Urinary bladder (tissue), 4 donors: ENCODE measurements at places on chromosomes 12 and 14. TPM values are rescaled to one million over a fixed set of nuclear protein-coding genes. Genes with fewer than 3 reads are reported as not detected.

DNA sequence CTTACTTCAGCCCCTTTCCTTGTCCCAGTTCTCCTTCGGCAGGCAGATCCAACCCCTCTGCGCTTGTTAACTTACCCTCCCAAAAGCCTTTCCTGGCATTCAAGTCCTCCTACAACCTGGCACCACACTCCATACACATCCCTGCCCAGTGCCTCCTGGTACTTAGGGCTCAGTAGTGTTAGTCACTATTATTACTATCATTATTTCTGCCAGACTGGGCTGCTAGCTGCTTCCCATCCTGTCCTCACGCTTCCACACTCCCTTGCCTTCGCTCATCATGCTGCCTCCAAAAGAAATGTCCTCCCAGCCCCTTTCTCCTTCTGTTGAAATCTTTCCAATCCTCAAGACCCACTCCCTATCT is 1.6 kb upstream of the HDAC7 start:
- no peak for DNase-seq

GRCh38 chr14:100069161-100069800 is 4.1 kb downstream of the EVL start:
- DNase-seq: no peak

DNA sequence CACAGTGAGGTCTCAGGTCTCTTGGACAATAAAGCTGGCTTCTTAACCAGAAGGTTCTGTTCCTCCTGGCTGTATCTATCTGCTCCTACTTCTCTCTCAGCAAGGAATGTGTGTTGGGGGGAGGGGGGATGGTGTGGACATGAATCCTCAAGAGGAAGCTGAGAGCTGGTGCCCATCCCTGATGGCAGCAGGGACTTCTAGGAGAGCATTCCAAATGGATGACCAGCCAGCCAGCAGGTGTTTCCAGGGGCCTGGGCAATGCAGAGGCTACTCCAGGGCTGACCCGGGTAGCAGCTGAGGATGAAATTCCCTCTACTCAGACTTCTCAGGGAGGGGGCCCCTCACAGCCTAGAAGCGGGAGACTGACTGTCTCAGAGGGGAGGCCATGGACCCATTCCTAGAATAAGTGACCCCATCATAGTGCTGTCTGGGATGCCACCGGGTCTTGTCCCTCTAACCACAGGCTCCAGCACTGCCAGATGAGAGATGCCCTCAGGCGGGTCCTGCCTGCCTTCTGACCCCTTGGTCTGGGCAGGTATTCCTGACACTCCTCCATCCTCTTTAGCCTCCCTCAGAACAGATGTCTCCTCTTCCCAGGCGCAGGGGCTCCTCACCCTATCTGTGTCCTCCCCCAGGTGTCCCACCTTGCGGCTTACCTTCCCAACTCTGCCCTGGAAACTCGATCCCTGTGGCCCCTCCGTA is 1.2 kb downstream of the RAB15 start:
- DNase-seq: no peak

DNA sequence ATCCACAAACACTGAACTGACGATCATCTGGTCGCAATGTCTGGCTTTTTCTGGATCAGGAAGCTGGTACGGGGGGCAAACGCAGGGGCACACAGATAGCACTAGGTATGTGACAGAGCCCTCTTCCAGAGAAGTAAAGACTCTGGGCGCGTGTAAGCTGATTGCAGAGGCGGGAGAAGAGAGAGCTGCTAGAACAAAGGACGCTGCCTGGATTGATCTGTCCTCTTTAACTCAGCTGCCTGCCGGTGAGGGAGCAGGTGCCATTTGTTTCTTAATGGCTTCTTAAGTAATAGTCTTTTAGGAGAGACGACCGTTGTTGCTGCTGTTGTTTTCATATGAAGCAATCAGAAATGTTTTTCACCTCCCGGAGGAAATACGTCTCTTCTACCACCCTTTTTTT is 77.3 kb downstream of the GLT1D1 start:
- no peak for DNase-seq

- DNase-seq: no peak
Observed at GRCh38 chr12:127556231-127556886, 710.6 kb upstream of the TMEM132C start.

- DNase-seq: no peak
Observed at GRCh38 chr14:96167224-96168148, 37.2 kb upstream of the BDKRB2 start.

GRCh38 chr12:24913953-24914352 is 34.9 kb downstream of the BCAT1 start:
- DNase-seq: no peak

- DNase-seq: no peak
Observed at GRCh38 chr14:68632054-68632895, 160.6 kb downstream of the ZFP36L1 start.

DNA sequence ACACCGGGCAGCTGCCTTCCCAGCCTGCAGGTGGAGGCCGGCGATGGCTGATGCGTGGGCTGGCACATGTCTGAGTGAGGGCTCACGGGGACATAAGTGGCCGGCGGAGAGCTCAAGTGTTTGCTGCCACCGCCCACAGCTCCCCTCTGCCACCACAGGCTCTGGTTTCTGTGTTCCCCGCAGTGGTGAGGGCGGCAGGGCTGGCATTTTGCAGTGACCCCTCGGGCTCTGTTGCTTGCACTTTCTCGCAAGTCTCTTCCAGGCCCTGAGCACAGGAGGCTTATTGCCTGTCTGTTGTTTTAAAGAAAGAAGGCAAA is 271.0 kb upstream of the RTL1 start:
- DNase-seq: no peak

GRCh38 chr12:124685689-124686369 is 118.4 kb upstream of the NCOR2 start:
- no peak for DNase-seq

- DNase-seq: no peak
Observed at GRCh38 chr14:102591372-102591943, 991 bp upstream of the RCOR1 start.

DNA sequence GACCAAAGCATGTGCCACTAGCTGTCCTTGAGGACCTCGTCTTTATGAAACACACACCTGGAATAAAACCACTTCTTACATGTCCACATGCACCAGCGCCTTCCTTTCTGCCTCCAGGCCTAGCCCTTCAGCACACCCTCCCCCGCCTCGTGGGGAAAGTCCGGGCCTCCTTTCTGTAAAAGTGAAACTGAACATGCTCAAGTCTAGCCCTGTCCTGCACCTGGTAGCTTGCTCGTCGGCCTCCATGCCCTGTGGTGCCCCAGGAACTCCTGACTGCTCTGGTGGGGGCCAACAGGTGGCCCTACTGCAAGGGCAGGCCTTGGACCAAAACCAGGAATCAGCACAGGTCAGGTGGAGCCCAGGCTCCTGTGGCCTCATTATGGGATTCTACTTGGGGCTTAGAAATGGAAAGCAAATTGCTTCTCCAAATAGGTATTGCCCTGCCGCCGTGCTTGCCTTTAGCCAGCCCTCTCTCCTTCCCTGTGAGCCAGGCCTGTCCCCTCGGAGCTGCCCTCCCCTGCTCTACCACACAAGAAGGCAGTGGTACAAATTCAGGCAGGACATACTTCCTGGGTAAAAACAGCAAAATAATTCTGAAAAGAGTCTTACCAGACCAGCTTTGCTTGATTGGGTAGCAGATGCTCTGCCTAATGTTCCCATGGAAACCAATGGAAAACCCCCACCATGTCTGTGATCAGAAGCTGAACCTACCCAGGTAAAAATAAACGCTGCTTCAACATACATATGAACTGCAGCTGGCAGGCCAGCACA is 43.5 kb downstream of the ERH start:
- DNase-seq: no peak

DNA sequence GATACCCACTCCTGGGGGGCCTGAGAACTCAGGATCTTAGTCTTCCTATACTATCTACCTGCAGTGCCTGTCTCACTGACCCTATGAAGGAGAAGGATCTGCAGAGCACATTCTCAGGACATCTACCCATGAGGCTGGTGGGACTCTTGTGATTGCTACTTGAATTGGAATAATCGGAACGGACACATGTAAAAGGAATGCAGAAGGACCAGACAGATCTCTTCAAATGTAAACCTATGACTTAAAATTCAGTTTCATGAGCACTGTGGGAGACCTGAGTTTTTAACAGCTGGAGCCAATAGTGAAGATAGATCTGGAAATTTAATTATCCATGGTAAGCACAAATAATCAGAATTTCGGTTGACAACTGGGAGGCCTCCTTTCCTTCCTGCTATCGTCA is 35.2 kb upstream of the CPSF6 start:
- no peak for DNase-seq

DNA sequence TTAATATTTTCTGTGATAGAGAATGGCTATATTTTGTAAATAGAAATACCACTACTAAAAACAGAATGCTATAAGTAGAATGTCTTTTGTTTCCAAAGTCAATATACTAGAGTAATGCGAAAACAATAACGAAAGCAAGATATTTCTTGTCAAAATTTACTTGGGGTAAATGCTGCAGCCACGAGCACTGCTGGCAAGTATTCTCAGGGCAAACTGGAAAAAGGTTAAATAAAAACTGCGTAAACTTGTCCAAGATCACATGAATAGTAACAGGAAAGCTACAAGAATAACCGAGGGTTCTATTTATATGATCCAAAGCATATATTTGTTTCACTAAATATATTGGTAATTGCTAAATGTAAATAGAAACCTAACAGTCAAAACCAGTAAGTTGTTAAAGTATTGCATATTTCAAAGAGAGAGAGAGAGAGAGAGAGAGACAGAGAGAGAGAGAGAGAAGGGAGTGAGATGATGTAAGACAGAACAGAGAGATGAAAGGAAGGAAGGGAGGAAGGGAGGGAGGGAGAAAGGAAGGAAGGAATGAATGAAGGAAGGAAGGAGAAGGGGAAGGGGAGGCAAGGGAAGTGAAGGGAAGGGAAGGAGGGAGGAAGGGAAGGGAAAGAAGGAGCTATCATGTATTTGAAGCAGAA is 231.7 kb downstream of the KCNC2 start:
- DNase-seq: no peak

- DNase-seq: no peak
Observed at GRCh38 chr12:50166799-50167048, 445 bp downstream of the CERS5 start.

DNA sequence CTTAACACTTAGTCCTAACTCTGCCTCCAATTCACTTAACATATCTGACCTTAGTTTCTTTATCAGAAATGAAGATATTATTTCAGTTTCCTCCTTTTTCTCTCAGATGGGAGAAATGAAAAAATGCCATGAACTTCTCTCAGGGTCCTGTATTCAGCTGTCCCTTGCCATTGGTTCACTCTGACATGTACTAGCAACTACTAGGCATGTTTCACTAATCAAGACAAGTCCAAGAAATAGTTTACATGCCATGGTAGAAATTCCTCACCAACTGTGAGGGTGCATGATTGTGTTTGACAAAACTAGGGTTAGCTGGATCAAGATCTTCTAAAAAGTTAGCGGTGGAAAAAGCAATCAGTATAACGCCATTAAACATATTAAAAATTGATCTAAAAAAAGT is 7.0 kb upstream of the ATXN7L3B start:
- no peak for DNase-seq

DNA sequence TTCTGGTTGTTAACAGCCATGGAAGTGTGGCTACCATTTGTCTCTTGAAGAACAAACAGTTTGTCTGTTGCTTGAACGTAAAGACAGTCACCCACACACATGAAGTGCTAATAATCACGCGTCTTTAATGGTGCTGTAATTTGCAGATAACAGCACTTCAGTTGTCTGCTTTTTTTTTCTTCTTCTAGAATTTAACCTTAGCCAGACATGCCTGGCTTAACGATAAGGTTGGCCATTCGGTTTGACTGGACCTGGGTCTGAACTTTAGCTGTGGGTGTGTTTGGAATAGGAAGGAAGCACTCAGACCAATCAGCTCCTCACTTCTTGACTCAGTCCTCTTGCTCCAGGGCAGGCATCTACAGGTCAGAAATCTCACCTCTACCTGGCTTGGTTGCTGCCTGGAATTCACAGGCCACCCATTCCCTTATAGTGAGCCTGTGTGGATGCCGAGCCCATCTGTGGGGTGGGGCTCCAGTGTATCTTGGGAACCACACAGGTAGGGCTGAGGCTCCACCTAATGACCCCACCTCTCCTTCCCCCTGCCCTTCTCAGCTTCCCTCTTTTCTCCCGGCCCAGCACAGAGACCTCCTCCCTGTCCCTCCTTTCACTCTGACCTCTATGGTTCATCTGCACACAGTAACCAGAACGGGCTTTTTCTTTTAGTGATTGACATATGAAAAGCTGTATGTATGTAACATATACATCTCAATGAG is 246.4 kb upstream of the PWP1 start:
- no peak for DNase-seq

DNA sequence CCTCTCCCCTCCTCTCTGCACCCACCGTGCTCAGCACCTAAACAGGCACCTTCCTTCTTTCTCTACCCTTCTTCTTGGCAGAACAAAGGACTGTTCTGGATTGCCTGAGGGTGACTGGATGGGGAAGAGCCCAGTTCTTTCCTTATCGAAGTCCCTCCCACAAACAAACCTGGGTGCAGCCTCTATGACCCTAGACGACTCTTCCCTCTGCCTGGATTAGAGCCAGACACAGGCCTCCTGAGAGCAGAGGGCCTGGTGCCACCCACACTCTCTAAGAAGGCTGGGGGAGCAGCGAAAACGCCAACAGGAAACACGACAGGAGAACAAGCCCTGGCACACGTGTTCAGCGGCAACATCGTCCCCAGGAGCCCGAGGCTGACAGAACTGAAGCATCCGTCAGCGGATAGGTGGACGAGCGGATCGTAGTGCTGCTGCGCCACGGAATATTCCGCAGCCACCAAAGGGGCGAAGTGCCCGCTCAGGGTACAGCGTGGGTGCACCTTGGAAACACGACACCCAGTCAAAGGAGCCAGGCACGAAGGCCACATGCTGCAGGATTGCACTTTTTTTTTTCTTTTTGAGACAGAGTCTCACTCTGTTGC is 38.0 kb downstream of the RIMBP2 start:
- no peak for DNase-seq

DNA sequence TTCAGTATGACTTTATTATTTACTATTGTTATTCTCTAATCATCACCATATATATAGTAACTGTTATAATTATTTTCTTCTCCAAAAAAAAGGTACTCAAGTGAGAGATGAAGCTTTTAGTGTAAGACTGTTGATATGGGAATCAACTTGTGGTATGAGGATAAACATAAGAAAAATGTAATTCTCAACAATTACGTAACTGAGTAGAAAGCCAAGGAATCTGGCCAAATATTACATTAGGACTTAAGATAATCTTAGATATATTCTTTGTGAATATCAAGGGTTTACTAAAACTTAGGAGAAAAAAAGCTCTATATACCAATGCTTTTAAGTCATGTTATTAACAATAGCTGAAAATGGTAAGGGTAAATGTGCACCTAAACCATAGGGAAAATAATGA is 13.3 kb downstream of the SENP1 start:
- DNase-seq: no peak

GRCh38 chr14:58783792-58784511 is 146.2 kb downstream of the DACT1 start:
- DNase-seq: no peak

The IFT43 gene
- total RNA-seq: 31.2 TPM

The BTG1 gene
- total RNA-seq: 32.8 TPM

The KRT80 gene
- total RNA-seq: 1.7 TPM

The CFAP73 gene
- not detected for total RNA-seq

The SIX4 gene
- 9.9 TPM for total RNA-seq

The TARBP2 gene
- 22.2 TPM for total RNA-seq

The WSCD2 gene
- total RNA-seq: 6.5 TPM

The RNF212B gene
- not detected for total RNA-seq

The OR4K14 gene
- total RNA-seq: not detected
